Tibial nerve (tissue), 4 donors: ENCODE measurements at places on chromosomes 16 and 17.

- no peak for DNase-seq
Observed at GRCh38 chr17:14067347-14067746, 2.0 kb upstream of the COX10 start.

DNA sequence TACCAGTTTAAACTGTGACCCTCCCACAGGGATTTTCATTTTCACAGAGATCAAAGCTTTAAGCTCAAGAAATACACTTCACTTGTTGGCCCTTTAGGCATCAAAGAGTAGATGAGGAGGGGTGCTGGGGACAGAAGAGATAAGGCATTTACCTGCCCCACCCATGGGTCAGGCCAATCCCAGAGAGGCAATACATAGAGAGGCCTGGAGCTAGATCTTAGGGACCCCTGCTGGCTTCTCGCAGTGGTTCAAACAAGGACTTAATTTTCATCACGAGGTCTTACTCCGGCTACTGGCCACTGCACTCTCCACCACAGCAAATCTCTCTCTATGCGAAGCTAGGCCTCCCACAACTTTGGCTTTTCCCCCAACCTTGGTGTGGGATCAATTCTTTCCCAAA lies 46.6 kb downstream of the NOG start:
- no peak for DNase-seq

GRCh38 chr16:75065149-75065505 lies 51.5 kb downstream of the LDHD start:
- no peak for DNase-seq

DNA sequence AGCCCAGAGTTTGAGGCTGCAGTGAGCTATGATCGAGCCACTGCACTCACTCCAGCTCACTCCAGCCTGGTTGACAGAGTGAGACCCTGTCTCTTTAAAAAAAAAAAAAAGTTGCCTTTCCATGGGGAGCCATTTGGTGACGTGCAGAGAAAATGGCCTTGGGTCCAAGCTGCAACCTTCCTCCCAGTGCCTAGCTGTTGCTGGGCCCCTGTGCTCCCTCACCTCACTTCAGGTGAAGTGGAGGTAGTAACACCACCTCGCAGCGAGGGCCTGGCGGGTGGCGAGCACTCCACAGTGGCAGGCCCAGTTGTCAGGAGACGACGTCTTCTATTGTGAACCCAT lies 17.4 kb downstream of the SYT17 start:
- DNase-seq: no peak

- peak; percentile 90 for DNase-seq
Observed at GRCh38 chr17:29219378-29220047, 27.1 kb upstream of the CRYBA1 start.

DNA sequence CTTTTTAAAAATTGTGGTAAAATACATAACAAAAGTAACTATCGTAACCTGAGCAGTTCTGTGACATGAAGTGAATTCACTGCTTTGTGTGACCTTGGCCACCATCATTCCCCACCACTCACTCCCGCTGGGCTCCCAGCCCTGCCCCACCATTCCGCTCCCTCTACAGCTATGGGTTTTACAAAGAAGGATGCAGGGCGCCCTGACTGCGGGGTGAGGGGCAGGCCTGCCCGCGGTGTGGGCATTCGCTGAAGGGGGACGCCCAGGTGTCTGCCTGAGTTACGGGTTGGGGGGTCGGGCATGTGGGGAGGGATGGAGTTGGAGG lies at the start of gene CEMP1:
CEMP1 (minus strand) TSS at position 38 of the 325 bp plus-strand sequence. CDS start 335 bp downstream, outside the sequence.
- no peak for DNase-seq

- DNase-seq: no peak
Observed at GRCh38 chr16:89187770-89188392, 12.5 kb downstream of the SLC22A31 start.

- DNase-seq: no peak
Observed at GRCh38 chr16:83350481-83350880, 457.3 kb upstream of the HSBP1 start.

DNA sequence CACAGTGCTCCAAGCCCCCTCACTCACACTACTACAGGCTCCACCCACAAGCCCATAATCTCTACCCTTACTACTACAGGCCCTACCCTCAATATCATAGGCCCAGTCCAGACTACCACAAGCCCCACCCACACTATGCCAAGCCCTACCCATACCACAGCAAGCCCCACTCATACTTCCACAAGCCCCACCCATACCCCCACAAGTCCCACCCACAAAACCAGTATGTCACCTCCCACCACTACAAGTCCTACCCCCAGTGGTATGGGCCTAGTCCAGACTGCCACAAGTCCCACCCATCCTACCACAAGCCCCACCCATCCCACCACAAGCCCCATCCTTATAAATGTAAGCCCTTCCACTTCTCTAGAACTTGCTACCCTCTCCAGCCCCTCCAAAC lies 13.8 kb downstream of the RIPOR1 start:
- DNase-seq: no peak

GRCh38 chr16:49443576-49443975 lies 70.0 kb downstream of the C16orf78 start:
- DNase-seq: no peak

DNA sequence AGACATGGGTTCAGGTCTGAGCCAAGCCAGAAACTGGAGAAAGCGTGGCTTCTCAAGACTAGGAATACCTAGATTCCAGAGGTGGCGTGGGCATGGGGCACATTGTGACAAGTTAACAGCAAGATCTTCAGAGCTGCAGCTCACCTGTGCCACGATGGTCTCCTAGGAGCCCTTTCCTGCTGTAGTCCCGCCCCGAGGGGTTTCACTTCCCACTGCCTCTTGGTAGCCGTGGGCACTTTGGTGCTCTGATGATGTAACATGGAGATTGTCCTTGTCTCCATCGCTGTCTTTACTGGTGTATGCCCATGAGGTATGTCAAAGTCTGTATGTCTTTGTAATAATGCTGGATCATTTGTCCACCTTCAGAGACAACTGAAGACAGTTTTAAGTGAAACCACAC lies 89.7 kb downstream of the WWOX start:
- DNase-seq: no peak

GRCh38 chr17:2211661-2212399 lies 91.8 kb downstream of the SMG6 start:
- DNase-seq: no peak

- DNase-seq: no peak
Observed at GRCh38 chr17:44383861-44384260, 5.6 kb downstream of the ITGA2B start.

DNA sequence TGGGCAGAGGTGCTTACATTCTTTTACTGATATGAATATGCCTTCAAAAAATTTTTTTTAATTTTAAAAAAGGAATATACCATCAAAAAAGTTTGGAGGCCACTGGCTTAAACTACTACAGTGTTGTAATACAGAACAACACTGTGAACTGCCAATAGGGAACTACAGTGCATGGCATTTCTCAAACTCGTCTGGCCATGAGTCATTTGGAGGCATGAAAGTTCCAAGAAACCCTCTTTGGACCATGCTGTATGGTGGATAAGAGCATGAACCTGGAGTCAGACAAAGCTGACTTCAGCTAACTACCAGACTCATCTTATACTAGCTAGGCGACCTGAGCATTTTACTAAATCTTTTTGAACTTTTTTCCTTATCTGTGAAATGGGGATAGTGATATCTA lies 9.2 kb upstream of the NF1 start:
- DNase-seq: no peak
